ENCODE measurements at places on chromosomes 7 and 10.

DNA sequence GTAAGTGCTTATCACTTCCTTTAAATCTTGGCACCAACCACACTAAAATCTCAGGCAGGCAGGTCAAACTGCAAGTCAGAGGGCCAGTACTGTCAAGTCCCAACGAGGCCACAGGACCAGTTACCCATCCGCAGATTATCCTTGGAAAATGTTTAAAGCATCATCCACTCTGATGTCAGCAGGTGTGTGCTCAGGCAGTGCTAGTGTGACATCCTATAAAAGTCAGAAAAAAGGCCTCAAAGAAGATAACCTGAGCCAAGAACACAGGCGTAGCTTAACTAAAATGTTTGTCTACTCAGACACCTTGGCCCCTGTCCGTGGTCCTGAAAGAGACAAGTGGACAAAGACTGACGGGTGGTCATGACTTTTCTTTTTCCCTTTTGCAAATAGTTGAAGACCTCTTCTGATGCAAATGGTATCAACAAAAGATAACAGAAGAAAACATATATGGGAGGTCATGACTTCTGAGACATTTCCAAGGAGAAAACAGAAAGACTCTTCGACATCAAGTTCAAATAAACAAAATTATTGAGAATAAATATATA, 309.3 kb downstream of the KCNMA1 start:
- DNase-seq: peak; percentile 38

DNA sequence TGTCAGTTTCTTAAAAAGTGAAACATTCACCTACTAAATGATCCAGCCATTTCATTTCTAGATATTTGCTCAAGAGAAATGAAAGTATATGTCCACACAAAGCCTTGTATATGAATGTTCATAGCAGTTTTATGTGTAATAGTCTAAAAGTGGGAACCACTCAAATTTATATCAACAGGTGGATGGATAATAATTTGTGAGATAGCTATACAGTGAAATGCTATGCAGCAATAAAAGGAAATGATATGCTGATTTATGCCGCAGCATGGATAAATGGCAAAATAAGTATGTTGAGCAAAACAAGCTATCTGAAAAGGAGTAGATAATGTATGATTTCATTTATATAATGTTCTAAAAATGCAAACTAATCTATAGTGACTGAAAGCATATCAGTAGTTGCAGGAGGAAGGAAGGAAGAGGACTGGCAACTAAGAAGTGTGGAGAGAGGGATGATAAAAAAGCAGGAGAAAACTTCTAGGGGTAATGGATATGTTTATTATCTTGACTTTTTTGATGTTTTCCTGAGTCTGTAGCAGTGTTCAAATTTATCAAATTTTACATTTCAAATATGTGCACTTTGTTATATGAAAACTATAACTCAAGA, 80.6 kb downstream of the ABCB5 start:
- no peak for DNase-seq

DNA sequence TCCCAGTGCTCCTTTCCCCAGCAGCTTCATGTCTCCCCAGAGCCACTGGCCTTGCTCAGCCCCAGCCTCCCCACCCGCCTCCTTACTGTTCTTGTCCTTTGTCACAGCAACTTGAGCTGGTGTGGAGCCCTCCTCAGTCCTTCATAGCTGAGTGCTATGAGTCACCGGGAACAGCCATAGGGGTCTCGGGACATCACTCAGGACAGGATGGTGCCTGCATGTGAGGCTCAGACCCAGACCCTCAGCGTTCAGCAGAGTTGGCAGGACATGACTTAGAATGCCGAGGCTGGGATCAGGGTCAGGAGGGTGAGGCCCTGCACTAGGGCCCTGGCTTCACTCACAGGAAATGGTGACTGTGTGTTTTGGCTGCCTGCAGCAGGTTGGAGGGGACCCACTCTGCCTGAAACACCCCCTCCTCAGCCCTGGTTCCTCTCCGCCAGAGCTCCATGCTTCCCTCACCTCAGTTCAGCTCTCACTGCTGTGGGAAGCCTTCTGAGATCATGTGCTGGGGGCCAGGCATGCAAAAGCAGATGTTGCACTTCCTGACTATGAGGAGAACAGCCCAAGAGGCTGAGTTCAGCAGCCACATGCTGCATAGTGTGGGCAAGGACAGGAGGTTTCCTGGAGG, 40.7 kb upstream of the GJD4 start:
- no peak for DNase-seq

DNA sequence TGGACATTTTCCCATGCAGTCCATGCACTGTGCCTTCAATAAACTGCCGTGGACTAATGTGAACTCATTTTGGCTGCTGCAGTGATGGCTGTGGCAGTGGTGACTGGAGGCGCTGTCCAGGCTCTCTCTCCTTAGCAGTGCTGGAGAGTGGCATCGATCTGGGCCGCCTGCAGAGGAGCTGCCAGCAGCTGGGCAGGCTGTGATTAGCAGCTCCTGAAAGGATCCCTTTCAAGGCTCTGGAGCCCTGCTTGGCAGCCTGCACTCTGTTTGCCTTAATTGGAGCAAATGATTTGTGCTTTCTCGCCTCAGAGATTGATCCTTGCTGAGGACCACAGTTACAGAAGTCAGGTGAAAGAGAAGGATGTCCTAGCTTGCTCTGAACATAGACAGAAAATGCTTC, 130.1 kb upstream of the VWC2 start:
- no peak for DNase-seq

DNA sequence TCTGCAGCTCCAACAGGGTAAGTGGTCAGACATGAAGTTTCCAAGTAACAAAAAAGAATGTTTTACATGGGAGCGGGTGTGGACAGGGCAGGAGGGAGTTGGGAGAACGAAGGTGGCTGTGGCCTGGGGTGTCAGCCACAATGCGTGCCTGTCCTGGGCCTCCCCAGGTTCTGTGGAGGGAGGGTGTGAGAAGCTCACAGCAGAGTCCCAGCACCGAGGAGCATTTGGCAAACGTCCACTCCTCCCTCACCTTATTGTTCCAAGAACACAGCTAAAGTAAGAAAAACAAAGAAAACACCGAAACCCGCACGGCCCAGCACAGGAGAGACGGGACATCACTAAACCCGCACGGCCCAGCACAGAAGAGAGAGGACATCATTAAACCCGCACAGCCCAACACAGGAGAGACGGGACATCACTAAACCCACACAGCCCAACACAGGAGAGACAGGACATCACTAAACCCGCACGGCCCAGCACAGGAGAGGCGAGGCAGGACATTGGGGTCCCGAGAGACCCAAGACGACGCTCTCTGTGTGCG, 226.4 kb downstream of the MAD1L1 start:
- no peak for DNase-seq

DNA sequence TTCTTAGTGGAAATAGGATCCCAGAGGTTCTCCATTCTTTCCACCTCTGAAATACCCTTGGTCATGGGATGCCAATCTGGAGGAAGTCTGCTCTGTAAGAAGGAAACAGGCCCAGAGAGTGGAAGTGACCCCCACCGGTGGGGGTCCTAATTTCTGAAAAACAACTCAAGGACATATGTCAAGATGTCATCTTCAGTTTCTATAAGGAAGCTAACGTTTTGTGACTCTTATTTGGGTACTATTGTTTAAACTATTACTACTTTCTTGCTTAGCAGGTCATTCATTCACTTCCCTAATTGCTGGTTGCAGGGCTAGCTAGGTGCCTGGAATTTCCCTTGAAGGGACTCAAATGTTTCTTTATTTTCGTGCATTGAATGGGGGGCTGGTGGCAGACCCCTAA, 1.9 kb upstream of the ZNF775 start:
- no peak for DNase-seq

DNA sequence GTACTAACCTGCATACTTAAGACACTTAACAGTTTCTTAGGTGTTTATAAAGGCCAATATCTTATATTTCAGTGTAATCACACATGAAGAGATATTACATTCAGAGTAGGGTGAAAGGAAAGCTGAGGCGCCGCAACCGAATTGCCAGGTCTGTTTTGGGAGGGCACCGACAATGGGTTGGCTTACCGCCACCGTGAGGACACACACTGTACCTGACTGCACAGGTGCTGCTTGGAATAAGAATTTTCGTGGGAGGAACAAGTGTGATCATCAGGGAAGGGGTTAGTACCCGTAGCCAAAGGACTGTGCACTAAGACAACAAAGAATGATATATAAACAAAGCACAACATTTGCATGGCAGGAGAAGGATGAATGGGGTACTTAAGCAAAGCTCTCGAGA, 591.8 kb downstream of the SUGCT start:
- DNase-seq: no peak

GRCh38 chr7:75881436-75882095, 2.7 kb downstream of the RHBDD2 start:
- DNase-seq: no peak

DNA sequence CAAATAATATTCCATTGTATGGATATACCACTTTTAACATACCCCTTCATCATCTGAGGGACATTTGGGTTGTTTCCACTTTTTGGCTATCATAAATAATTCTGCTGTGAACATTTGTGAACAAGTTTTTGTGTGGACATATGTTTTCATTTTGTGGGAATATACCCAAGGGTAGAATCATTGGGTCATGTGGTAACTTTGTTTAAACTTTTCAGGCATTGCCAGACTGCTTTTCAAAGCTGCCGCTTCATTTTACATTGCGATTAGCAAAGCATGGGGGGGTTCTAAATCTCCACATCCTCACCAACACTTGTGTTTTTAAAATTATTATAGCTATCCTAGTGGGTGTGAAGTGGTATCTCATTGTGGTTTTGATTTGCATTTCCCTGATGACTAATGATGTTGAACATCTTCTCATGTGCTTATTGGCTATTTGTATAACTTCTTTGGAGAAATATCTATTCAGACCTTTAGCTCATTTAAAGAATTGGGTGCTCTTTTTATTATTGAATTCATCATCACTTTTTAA, 8.4 kb upstream of the HHEX start:
- DNase-seq: no peak

GRCh38 chr7:76155938-76156337, 45.8 kb upstream of the SRRM3 start:
- no peak for DNase-seq

DNA sequence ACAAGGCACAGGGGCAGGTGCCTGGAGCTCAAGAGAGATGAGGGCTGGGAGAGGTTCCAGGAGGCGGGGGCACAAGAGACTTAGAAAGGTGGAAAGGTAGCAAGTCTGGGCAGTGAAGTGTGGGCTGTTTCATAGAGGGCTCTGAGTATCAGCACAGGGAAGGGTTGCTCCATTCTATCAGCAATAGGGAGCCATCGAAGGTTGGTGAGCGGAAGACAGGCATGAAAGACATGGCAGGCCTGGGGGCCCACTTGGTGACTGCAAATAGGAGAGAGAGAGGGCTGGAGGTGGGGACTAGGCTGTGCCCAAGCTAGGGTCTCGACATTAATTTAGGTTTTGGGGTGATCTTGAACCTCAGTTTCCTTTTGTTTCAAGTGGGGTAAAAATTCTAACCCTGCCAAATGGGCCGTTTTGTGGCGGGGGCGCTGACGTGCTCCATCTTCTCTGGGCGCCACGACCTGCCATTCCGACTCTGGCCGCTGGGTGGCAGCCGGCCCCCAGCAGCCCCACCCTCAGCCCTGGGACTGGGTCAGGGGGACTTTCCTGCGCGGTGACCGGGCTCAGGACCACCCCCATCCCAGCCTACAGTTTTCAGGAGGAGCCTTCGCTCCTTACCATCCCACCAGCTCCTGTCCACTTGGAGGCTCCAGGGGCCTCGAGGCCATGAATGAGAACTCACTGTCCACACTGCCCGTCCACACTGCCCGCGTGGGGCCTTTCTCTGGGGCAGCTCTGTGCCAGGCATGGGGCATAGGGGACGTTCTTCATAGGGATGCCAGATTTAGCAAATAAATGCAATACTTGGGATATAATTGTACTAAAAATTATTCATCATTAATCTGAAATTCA, 37.2 kb upstream of the PCBD1 start:
- peak; percentile 10 for DNase-seq

GRCh38 chr10:112082120-112082519, 101.4 kb downstream of the GPAM start:
- DNase-seq: no peak

GRCh38 chr7:95198863-95199262, 125.5 kb downstream of the PON1 start:
- DNase-seq: no peak

- DNase-seq: no peak
These were observed 141.3 kb downstream of the SKAP2 start for GRCh38 chr7:26723129-26723528.

GRCh38 chr10:15223174-15223573, 54.7 kb upstream of the NMT2 start:
- DNase-seq: no peak

DNA sequence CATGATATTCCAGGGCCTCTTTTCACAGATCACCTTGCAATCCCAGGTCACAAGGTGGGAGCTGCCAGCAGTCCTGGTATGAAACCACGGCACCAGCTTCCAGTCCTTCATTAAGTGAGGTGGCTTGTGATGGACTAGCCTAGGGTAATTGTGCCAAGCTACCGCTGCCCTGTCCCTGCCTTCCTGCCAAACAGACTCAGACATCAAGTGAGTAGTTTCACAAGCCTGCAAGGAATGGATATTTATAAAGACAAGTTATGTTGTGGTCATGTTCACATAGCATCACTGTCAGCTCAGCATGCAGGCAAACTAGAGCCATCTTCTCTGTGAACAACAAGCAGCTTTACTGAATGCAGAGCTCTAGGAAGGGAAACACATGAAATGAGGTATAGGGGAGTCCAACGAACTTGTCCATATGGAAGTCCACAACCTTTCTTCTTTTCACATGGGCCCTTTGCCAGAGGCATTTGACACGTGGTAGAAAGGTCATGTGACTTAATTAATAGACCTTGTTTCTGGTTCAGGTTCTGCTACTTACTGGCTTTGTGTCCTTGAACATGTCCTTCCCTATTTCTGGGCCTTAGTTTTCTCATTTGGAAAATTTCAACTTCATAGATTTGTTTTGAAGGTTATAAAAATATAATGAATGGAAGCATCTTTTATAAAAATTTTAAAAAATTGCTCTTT, 1061.2 kb downstream of the KCNMA1 start:
- DNase-seq: no peak

DNA sequence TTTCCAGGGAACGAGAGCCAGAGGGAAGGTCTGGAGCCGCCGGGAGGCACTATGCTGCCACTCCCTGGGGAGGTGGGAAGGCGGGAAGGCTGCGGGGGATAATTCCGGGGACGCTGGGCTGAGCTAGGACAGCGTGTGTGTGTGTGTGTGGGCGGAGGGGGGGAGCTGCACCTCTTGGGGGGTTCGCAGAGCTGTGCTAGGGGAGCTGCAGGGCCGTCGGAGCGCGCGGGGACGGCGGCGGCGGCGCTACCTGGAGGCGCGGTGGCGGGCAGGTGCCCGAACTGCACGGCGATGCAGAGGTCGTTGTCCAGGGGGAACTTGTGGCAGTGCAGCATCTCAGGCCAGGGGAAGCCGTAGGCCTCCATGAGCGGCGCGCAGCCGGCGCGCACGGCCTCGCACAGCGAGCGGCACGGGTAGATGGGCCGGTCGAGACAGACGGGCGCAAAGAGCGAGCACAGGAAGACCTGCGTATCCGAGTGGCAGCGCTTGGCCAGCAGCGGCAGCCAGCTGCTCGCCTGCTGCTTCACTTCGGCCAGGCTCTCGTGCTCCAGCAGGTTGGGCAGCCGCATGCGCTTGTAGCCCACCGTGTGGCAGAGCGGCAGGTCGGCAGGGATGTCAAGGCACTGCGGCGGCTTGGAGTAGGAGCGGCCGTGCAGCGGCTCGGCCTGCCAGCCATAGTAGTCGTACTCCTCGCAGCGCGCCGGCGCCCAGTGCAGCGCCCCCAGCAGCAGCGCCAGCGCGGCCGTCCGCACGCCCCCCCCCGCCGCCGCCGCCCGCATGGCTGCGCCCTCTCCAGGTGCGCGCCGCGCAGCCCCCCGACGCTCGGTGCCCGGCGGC, 526 bp downstream of the SFRP5 start:
- DNase-seq: no peak

GRCh38 chr10:132153616-132154217, 33.0 kb upstream of the DPYSL4 start:
- no peak for DNase-seq

- DNase-seq: no peak
These were observed 339.4 kb upstream of the KIAA1217 start for GRCh38 chr10:23869548-23869947.
